Thoracic aorta (tissue), 2 donors: ENCODE measurements at places on chromosomes 13 and 19.

- DNase-seq, result no peak
These were observed 233.5 kb downstream of the TUBA3C start for GRCh38 chr13:18948012-18948663.

DNA sequence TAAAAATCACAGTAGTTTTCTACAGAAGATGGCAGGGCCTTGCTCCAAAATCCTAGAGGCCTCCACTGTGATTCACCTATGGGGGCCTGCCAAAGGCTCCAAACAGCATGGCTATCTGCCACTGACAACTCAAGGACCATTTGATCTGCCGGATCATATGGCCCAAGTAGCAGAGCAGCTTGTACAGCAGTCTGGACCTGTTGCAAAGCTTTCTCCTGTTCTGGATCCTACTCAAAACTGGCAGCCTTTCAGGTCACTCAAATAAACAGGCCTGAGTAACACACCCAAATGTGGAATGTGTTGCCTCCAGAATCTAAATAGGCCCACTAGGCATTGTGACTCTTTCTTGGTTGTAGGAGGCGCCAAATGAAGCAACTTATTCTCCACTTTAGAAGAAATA, 1049.3 kb downstream of the PCDH9 start:
- DNase-seq, result no peak

DNA sequence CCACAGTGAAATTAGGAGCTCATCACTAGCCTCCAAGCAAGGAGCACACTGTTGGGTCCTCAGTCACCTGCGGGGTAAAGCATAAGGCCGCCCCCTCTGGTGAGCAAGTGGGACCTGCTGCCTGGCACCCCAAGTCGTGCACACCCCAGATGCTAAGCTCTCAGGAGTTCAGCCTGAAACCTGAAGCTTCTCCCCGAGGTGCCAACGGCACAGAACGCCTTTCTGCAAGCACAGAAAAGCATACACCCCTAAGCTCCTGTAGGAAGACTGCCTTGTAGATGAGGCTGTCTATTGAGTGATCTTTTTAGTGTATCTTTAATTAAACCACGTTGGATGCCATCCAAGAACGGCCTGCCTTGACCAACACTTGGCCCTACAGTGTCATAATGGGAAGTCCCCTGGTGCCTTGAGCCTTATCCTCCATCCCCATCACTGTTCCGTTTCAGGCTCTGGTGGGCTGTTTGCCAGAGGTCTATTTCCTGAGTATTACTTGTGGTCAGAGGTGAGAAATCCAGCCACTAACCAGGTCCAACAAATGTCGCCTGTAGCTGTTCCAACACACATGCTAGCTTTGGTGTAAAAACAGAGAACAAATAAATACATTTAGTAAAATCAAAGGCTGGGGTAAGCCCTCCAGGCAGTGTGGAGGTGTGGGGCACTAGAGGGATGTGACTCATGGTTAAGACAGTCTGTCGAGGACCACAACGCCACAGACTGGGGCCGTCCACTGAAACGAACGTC, 44.8 kb downstream of the C13orf42 start:
- DNase-seq, result no peak

DNA sequence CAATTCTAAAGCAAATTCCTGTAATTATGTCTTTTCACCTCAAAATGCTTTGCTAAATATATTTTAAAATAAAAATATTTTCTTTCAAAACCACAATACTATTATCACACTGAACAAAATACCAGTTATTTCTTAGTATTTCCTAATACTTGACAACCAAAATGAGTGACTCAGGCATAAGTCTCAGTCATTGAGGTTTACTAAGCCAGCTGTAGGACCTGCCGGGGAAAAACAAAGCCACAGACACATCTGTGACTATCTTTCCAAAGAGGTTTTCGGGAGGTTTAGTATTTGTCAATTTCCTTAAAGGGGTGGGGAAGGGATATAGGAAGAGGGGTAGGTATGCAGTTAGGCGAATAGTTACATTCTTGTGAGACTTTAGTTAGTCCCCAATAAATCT, 3.2 kb upstream of the ZNF235 start:
- DNase-seq, result no peak

DNA sequence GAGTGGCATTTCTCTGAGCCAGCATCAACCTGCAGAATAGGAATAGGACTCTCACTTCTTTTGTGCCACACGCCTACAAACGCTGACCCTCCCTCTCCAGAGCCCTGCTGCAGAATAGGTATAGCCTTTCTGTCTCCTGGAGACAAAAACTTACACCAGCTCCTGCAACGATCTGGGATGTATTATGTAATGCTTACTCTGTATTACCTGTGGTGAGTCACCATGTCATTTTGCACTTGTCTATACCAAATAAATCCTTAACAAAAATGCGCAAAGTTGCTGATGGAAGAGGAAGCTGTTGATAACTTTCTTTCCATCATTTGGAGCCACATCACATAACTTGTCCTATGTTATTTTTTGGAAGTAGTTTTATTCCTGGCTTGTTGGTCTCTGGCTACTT, 155.8 kb upstream of the FNDC3A start:
- DNase-seq, result no peak

- DNase-seq, result no peak
These were observed 16.0 kb upstream of the EIF3G start for GRCh38 chr19:10135551-10136334.

GRCh38 chr13:50580684-50581305, 262.7 kb downstream of the DLEU7 start:
- no peak for DNase-seq

GRCh38 chr13:74528734-74529513, 394.7 kb upstream of the KLF12 start:
- no peak for DNase-seq

GRCh38 chr19:6551607-6552450, 21.0 kb downstream of the TNFSF9 start:
- no peak for DNase-seq

- no peak for DNase-seq
These were observed 6.6 kb downstream of the RCBTB2 start for GRCh38 chr13:48526286-48526685.

- DNase-seq, result no peak
These were observed 37.3 kb downstream of the CILP2 start for GRCh38 chr19:19575411-19575810.

DNA sequence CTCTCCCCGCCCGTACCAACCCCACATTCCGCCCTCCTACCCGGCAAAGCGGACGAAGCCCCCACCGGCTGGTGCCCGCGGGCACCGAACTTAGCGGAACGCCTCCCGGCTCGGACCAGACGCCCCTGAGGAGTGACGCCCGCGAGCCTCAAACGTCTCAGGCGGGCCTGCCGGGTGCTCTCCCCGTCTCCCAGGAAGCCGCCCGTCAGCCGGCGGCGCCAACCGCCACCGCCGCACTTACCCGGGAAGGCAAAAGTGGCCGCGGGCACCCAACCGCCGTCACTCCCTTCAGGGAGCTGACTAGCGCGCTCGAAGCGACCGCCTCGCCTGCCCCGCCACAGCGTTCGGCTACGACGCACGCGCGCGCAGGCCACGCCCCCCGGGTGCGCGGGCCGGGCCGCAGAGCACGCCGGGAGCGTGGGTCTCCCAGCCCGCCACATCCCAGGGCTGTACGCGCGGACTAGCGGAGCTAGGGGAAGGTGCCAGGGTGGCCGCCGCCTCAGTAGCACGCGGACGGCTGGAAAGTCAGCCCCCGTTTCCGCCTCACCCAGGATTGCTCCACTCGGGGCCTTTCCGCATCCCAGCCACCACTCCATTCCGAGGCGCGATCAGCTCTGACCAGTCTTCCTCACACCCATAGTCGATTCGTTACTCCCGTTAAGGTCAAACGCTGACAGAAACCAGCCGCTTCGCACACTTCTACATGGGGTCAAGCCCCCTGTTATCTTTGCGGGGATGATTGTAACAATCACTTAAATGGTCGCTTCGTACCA, at the start of gene TEX30:
TSS of gene TEX30 (minus strand) at position 346 of the 773 bp plus-strand sequence. CDS start 3,760 bp downstream, outside the sequence.
- DNase-seq, result peak; percentile 27
